ENCODE measurements at places on chromosomes 1 and 21.
A peak's percentile ranks its signal among the peaks of the same experiment; 100 is the strongest.

- peak; percentile 84 for DNase-seq
These were observed at the start of gene BMP8B for GRCh38 chr1:39788758-39789570. BMP8B (minus strand) TSS chr1:39788865; CDS start chr1:39788485, 380 bp downstream.

GRCh38 chr1:113811156-113811887, 954 bp downstream of the RSBN1 start:
- DNase-seq: peak; percentile 31

- no peak for DNase-seq
These were observed 266.9 kb downstream of the SIPA1L2 start for GRCh38 chr1:232363008-232363407.

DNA sequence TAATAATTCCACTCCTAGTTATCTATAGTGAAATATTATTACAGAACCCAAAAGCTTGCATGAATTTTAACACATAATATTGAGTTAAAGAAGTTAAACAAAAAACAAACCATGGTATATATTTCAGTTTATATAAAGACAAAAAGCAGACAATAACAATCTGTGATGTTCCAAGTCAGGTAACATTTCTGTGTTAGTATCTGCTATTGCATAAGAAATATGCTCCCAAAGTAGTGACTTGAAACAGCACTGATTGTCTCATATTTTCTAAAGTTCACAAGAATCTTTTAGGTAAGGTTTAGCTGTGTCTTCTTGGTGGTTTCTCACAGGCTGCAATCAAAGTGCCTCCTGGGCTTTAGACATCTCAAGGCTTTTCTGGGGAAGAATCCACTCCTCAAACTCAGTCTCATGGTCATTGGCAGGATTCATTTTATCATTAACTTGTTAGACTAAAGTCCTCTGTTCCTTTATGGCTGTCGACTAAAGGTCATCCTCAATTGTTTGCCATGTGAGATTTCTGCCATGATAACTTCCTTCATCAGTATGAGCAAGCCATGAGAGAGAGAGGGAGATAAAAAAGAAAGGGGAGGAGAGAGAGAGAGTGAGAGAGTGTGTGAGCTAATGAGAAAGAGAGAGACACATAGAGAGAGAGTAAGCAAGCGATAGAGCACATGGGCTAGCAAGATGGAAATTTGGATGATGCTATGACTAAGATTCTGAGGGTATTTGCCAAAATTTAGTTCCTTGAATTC, 19.9 kb downstream of the GBP1 start:
- no peak for DNase-seq

DNA sequence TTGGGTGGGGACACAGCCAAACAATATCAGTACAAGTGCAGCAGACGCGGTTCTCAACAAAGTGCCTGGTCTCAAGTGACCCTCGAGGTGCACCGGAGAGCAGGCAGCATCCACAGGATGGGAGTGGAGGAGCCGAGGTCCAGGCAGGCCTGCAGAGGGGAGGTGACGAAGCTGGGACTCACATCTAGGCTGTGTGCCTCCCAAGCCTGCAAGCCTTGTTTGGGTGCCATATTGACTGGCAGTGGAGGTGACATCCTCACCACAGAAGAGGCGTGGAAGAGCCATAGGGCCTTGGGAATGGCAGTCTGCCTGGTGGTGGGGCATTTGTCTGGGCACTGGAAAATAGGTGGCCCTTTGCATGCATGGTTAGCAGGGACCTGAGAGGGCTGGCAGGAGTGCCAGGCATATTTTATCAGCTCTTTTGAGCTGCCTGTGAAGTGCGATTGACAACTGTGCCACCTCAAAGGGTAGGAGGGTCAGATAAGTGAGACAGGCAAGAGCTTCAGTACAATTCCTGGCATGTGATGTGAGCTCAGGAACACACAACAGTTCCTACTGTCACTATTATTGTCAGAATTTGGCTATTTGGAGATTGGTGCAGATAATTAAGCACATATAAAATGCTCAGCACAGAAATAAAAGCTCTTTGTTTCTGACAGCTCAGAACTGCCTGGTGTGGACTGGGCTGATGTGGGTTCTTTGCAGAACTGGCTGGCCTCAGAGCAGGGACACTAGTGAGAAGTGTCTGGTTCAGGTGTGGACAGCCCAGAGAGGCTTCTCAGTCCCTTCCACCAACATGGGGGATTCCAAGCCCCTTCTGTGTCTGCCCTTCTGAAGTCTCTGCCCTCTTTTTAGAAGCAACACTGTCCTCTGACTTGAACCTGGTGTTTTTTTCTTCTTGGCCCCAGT, 347.6 kb upstream of the AJAP1 start:
- no peak for DNase-seq

DNA sequence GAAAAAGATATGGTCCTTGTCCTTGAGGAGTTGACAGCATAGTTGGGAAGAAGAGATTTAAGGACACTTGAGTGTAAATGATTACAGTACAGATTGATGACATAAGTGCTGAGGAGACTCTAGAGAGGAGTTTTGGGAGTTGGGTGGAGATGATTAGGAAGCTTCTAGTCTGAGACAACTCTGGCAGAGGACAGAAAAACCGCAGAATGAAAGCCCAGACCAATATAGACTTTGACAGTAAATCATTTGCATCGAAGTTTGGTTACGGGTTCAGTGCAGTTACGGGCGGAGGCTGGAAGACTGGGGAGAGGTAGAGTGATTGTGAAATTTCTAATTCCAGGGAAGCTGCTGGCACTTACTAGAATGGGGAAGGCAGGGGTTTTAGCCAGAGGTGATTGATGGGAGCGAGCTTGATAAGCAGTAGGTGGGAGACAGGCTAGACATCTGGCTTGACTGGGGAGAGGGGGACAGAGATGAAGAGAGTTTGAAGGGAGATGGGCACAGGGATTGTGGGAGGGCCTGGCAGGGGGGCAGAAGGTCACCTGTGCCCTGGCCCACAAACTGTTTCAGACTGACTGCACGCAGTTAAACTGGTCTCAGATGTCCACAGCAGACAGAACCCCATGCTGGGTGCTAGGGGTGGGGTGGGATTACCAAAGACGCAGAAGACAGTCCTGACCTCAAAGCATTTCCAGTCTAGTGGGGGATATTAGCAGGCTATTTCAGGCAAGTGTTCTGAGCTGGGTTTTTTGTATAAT, 20.1 kb downstream of the SH2D2A start:
- DNase-seq: no peak
